Stimulated activated CD8-positive, alpha-beta memory T cell treated with anti-CD3 and anti-CD28 coated beads, Interleukin-4, amount 100 ng/mL, for 4 hours (primary cell): ENCODE measurements at places on chromosomes 5 and 9.
A peak's percentile ranks its signal among the peaks of the same experiment; 100 is the strongest.

GRCh38 chr9:3962971-3963642 lies 336.8 kb downstream of the GLIS3 start:
- no peak for DNase-seq

DNA sequence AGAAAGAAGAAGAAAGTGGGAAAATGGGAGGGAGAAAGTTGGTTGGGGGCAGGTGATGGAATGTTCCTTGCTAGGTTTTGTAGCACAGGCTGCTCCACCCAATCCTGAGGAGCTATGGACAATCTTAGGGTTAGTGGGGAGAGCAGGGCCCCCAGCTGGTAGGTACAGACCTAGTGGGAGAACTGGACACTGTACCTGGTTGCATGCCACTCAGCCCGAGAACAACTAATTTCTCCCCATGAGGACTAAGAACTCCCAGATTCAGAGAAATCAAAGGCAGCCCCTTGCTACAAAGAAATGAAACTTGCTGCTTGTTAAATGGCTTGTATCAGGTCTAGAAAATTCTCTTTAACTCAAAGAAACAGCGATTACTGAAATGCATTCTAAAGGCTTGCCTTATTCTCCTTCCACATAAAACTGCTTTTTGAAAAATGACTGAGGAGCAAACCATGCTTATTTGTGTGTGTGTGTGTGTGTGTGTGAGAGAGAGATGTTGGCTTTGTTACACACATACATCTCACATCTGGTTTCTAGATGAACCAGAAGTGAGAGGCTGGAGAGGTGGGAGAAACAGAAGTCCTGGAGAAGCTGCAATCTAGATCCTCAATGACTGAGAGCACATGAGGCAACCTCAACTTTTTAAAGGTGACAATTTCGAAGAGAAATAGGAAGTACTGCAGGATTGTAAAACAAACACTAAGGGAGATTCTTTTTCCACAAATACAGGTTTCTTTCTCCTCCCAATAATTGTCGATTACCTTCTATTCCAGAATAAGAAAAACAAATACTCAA lies 28.9 kb downstream of the FYB1 start:
- no peak for DNase-seq

DNA sequence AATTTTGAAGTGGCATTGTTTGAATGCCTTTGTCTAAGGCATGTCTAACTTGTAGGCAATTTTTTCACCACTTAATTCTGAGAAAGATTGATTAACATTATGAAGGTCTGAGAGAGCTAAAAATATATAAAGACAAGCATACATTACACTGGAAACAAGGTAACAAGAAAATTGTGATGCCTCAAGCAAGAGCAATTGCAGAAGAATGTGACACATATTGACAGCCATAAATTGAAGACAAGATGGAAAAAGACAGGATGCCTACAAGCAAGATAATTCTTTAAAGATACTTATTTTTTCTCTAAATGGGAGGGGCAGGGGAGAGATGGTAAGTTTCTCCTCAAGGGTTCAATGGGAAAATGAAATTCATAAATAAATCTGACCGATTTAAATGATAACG lies 103.1 kb upstream of the CYLC2 start:
- no peak for DNase-seq

- DNase-seq: no peak
Measured at GRCh38 chr5:123929055-123929474, 417.1 kb downstream of the CSNK1G3 start.

DNA sequence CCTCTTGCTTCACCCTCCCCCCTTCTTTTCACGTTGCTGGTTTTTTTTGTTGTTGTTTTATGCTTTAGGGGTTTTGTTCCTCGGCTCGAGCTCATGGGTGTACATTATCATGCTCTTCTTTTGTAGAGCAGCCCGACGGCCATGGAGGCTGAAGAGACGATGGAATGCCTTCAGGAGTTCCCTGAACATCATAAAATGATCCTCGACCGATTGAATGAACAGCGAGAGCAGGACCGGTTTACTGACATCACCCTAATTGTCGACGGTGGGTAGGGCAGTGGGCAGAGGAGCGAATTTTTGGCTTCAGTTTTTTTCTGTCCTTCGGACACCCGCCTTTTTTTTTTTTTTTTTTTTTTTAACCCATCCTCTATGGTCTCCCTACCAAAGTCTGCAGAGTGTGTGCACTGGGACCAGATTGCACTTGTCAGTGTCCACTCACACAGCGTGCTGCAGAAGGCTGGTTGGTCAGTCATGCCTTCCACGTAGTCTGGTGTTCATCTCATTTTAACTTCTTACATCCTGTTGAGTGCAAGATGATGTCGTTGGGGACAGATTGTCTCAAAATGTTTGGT lies 1.3 kb downstream of the ZNF131 start:
- no peak for DNase-seq

DNA sequence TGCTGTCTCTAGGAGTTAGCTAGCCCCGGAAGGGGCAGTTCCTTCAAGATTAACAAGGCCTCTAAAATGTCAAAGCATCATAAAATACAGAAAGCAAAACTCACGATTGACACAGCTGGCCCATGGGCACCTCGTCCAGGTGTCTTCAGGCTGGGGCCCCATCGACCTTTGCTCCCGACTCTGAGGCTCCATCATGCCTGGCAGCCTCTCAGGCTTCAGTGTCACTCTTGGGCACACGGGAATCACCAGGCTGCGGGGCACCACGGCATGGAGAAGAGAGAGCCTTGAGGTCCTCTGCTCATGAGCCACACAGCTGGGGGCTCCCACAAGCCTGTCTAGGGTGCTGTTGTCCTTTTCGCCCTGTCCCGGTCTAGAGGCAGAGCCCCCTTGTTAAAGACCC lies 161.2 kb downstream of the GAPVD1 start:
- no peak for DNase-seq

GRCh38 chr9:4663956-4664355 lies 1.9 kb downstream of the PLPP6 start:
- DNase-seq: no peak

DNA sequence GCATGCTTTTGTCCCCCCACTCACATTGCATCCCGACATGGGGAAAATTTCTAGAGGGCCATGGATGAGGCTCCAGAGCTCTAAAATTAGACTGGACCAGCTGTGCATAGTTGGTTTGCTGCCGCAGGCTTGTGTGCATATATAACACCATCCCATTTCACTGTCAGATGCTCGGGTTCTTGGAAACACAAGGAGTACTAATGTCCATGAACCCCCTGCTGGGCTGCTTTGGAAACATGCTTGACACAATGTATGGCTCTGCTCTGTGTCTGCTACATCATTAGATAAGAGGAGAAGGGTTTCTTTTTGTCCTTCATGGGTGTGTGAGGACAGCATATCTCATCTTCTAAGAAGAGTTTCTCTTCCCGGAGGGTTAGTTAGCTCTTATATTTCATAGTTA lies 292.1 kb upstream of the RORB start:
- no peak for DNase-seq

- DNase-seq: no peak
Measured at GRCh38 chr5:56686337-56687195, 128.8 kb upstream of the MAP3K1 start.

- DNase-seq: no peak
Measured at GRCh38 chr5:4544049-4544670, 596.0 kb upstream of the ADAMTS16 start.

GRCh38 chr9:135244271-135245221 lies 157.1 kb downstream of the OLFM1 start:
- DNase-seq: no peak

DNA sequence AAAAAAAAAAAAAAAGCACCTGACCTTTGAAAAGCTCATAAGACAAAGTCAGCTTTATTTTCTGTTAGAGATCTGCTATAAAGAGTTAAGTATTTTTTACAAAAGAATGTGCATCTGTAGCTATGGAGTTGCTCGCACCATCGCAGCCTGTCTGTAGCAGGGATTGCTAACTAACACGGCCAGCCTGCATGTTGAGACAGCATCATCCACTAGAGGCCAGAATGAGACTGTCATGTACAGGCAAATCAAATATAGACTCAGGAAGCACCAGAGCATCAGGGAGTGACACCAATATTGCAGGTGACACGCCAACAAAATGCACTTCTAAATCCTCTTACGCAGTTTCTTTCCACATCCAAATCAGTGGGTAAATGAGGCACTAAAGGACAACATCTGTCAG lies 136.3 kb upstream of the RASEF start:
- no peak for DNase-seq

- DNase-seq: peak; percentile 47
Measured at GRCh38 chr9:127905004-127905728, 5.8 kb upstream of the ST6GALNAC6 start.

DNA sequence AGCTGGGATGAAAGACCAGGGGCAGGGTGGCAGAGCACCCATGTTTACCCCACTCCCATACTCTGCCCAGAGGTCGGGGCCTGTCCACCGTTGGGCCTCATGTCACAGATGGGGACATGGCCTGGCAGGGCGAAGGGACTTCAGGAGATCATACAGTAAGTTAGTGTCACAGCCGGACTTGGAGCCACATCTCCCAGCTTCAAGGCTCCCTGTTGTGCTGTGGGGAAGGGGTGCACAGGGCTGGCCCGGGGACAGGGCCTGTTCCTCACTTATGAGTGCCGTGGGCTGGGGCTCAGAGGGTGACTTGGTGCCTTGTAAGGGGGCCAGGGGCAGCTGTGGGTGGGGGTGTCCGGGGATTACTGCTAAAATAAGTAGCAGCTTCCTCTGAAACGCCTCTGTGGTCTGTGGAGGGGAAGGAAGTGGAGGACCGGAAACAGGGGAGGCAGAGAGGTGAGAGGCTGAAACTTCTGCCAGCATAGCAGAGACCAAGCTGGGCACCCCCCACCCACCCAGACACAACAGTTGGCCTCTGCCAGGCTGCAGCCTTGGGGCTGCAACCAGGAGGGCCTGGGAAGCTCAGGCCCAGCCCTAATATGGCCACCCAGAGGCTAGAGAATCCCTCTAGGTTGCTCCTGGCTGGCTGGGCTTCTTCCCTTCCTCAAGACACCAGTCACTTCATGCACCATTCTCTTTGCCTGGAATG lies 41.1 kb upstream of the NEK6 start:
- DNase-seq: no peak

- no peak for DNase-seq
Measured at GRCh38 chr5:75053304-75054133, 1.2 kb upstream of the GCNT4 start.

DNA sequence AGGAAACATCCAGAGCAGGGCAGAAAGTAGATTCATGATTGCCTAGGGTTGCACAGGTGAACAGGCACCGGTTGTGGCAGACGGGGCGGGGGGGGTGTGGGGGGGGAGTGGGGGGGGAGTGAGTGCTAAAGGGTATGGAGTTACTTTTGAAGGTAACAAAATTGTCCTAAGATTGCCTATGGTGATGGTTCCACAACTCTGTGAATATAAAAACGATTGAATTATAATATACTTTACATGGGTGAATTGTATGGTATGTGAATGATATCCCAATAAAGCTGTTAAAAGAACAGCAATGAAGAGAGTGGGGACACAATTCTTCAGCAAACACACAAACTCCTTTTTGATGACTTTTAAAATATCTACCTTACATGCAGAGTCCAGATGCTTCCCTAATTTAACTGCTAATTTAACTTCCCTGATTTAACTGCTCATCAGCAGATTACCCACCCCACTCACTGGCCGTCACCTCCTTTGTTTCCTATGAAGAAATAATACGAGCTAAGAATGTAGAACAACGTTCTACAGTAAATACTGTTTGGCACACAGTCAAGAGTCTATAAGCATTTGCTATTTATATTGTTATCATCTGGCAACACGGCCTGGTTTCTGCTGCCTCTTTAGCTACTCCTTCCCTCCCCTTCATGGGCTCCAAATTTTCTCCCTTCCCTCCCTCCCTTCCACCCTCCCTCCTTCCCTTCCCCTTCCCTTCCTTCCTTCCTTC lies 83.5 kb downstream of the PTCH1 start:
- no peak for DNase-seq

GRCh38 chr9:107443786-107444185 lies 45.8 kb downstream of the KLF4 start:
- no peak for DNase-seq

DNA sequence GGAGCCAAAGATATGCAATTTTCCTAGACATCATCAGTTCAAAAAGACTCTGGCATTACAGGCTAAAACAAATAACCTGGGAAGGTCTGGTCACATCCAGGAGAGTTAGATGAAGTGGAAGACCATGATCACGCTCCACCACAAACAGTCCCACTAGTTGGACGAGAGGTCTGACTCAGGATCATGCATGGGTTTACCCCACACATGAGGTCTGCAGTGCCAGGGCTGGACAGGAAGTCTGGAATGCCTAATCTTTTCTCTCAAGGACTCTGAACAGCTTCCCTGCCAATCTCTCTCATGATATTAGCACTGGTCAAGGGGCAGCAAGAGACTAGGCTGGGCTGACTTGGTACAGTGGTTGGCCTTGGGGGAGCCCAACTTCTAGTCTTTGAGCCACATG lies 7.1 kb downstream of the PRUNE2 start:
- no peak for DNase-seq

- DNase-seq: no peak
Measured at GRCh38 chr9:112554516-112554915, 67.9 kb downstream of the KIAA1958 start.

DNA sequence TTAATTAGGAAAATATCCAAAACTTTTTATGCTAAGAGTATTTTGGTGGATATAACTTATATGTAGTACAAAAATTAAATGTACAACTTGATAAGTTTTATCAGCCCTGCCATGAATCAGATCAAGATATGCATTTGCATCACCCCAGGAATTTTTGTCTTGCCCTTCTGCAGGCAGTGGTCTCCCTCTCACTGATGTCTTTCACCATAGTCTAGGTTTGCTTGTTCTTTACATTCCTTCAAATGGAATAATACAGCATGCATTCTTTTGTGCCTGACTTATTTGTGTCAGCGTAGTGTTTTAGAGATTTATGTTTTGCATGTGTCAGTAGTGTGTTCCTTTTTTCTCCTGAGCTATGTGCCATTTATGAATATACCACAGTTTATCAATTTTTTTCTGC lies 36.4 kb downstream of the RNF180 start:
- DNase-seq: no peak

- no peak for DNase-seq
Measured at GRCh38 chr5:147377682-147378081, 132.2 kb downstream of the DPYSL3 start.

DNA sequence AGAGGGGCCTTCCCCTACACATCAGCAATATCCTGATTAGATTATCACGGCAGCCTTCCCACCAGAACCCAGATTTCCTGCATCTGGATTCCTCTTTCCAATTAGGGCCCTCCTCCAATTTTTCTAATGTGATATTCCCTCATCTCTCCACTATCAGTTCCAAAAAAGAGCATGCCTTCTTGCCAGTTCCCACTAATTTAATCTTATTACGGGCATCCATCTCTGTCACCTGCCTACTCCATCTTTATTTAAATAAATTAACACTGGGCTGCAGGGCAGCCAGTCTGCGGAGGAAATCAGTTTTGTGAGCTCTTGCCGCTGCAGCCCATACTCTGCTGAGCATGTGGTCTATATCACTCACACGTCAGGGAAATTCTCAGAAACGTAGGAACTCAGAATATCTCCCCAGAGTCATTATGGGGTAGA lies 16.6 kb upstream of the FBP2 start:
- no peak for DNase-seq
